GM23338 (cell line): ENCODE measurements at places on chromosomes 5 and 9.
A peak's percentile ranks its signal among the peaks of the same experiment; 100 is the strongest.

- peak; percentile 91 for DNase-seq
Observed at GRCh38 chr9:127214421-127215267, 49.9 kb upstream of the GARNL3 start.

GRCh38 chr9:738209-738915 is 103.1 kb upstream of the DMRT1 start:
- DNase-seq = no peak

DNA sequence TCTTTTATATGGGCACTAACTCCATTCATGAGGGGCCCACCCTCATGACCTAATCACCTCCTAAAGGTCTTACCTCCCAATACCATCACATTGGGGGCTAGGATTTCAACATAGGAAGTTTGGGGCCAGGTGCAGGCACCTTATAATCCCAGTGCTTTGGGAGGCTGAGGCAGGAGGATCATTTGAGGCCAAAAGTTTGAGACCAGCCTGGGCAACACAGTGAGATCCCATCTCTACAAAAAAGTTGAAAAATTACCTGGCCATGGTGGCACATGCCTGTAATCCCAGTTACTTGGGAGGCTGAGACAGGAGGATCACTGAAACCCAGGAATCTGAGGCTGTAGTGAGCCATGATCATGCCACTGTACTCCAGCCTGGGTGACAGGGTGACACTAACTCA is 76.7 kb downstream of the MYO10 start:
- DNase-seq = no peak

DNA sequence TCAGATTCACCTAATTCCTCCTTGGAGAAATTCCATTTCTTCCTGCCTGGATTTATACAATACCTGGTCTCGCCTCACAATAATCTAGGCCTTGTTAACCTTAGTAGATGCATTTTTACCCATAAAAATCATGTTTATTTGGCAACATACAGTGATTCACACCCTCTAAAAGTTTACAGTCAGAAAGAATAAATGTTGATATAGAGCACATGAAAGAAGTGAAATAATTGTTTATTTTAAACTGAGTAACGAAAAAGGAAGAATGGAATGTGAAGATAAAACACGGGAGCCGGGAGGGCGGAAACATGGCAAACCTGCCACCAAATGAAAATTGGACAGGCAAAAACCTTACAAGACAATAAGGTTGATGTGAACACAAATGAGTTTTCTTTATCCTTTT is 28.9 kb upstream of the KCNN2 start:
- no peak for DNase-seq
